ENCODE measurements at places on chromosomes 3 and 15.
A peak's percentile ranks its signal among the peaks of the same experiment; 100 is the strongest.

- no peak for DNase-seq
Measured at GRCh38 chr3:183153210-183153950, 9.2 kb downstream of the LAMP3 start.

DNA sequence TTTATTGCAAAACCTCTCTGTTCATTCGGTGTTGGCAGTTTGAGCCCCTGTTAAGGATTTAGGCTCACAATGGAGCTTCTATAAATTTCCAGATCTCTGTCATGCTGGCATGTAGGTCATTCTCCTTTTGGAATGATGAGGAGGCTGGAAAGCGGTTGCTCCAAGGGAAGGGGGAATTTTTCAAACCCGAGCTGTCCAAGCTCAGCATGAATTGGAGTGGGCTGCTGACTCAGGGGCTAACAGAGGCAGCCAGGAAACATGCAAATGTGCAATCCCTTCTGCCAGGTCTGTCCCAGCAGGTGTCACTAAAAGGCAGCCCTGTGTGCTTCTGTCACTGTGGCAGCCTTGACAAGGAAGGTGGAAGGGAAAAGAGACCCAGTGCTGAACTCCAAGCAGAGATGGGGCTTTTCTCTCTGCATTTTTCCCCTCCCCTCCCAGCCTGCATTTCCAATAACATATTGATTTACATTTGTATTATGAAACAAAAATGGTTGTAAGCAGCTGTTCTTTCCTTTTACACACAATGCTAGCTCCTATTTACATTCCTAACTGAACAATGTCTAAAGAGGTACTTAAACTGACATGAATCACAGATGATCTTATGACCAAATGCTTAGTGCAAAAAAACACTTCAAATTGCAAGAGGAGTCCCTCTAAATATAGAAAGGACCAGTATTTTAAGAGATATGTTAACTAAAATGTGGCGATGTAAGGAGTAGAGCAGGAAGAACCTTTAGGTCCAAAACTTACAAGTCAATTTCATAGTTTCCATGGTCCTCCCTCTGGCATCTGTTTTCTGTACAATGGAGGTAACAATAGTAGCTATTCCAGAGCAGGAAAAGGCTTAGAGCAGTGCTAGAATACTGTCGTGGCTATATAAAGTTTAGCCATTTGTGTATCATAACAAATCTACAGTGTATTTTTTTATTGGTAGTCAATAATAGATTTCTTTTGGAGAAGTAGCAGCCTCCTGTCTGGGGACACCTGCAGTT, 84.5 kb upstream of the ATP10A start:
- DNase-seq = peak; percentile 22

DNA sequence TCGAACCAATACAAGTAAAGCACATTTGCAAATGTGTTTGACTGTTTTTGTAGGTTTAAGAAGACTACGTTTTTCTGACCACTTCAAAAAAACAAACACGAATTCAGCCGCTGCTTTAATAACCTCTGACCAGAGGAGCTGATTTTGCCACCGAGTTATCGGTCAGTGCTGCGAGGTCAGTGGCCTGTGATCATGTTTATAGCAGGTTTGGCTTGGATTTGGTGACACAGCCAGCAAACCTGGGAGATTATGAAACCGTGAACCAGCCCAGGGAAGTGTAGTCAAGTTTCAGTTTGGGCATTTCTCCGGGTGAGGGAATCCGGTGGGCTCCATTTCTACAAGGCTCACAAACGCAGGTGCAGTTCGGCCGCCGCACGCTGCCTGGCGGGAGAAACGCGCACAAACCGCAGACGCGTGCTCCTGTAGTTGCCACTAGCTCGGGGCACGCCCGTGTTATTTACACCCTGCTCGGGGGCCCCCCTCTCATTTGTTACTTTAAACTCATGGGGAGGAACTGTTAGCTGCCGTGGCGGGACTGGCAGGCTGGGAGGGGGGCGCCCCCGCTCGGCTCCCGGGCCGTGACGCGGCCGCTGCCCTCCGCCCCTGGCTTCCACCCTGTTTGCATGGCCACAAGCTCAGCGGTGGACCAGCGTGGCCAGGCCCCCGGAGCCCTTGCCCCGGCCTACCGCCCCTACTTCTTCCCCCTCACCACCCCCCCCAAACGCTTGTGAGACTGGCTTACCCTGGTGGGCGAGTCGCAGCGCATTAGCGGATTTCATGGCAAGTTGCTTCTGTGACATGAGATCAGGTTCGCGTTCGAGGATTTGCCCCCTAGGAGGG, 13.6 kb upstream of the ONECUT1 start:
- DNase-seq = no peak

DNA sequence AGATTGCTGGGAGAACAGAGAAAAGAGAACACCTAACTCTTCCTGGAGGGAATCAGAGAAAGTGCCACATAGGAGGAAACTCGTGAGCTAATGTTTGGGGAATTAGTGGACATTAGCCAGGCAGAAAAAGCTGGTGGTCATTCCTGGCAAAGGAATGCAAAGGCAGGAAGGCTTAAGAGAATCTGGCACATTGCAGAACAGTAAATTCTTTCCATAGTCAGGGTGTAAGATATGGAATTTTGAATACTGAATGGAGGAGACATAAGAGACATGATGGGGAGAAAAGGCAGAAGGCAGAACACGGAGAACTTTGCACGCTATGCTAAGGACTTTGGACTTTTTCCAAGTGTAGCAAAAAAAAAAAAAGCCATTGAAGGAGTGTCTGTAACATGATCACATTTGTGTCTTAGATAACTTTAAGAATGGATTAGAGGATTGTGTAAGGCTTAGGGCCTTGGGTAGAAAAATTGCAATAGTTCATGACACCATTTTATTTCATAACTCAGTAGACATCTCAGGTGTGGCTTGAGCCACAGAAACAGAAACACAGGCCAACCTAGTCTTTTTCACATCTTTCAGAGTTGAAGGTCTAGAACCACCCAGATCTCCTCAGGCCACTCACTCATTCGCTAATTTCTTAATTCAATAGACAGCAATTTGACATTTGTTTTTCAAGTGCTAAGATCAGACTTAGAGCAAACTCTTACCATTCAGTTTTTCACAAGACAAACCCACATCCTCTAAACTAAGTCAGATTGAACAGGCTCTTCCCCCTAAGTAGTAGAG, 31.2 kb upstream of the CCDC80 start:
- peak; percentile 85 for DNase-seq

- DNase-seq = no peak
Measured at GRCh38 chr3:95434491-95434890, 1371.6 kb downstream of the NSUN3 start.

DNA sequence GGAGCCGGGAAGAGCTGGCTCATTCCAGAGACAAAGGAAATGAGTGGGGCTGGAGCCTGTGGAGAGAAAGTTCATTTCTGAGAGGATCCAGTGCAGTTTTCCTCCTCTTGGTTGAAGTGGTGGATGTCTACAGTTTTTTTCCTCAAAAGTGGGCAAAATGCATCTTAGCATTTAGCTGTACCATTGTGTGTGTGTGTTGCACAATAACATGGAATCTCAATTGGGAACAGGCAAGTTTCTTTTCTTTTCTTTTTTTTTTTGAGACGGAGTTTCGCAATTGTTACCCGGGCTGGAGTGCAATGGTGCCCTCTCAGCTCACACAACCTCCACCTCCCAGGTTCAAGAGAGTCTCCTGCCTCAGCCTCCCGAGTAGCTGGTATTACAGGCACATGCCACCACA, 101.5 kb upstream of the UBE2E1 start:
- no peak for DNase-seq

GRCh38 chr3:72957297-72957696, 39.3 kb upstream of the PPP4R2 start:
- no peak for DNase-seq

DNA sequence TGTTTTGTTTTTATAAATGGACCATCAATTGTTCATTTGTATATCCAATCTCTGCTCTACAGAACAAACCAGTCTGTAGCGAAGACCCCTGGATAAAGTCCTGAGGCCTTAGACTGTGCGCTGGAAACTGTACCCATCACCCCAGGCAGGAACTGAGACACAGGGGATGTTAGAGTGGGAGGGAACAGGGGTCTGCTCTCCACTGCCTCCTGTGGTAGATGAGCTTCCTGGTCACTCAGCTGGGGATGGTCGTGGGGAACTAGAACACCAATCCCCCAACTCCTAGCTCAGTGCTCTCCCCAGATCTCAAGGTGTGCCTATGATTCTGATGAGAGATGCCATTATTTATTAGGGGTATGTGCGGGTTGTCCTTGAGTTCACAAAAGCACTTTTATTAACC, 340.2 kb upstream of the IGF1R start:
- DNase-seq = no peak

- DNase-seq = no peak
Measured at GRCh38 chr3:57982561-57983243, 25.5 kb upstream of the FLNB start.

DNA sequence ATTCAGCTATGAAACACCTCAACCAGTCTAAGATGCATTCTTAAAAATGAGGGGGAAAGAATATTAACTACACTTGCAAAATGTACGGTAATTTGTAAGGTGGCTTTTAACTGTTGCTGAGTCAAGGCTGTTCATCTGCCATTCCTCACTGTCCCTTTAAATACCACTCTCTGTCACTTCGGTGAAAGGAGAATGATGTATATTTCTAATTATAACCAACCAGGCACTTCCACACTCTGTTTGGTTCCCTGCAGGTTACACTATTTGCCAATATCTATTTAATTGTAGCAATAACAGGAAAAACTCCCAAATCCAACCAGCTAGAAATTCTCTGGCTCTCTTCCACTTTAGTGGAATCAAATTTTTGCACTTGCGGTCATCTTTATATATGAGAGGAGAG, 70.5 kb upstream of the SLCO3A1 start:
- no peak for DNase-seq

- no peak for DNase-seq
Measured at GRCh38 chr3:195448205-195448875, 5.5 kb upstream of the ACAP2 start.

- DNase-seq = no peak
Measured at GRCh38 chr3:27557411-27557810, 73.2 kb upstream of the SLC4A7 start.

All from myocyte (in vitro differentiated cells).